GM12878 (cell line): ENCODE measurements at places on chromosomes 7 and 10. TPM values are rescaled to one million over a fixed set of nuclear protein-coding genes. Genes with fewer than 3 reads are reported as not detected.
A peak's percentile ranks its signal among the peaks of the same experiment; 100 is the strongest.

DNA sequence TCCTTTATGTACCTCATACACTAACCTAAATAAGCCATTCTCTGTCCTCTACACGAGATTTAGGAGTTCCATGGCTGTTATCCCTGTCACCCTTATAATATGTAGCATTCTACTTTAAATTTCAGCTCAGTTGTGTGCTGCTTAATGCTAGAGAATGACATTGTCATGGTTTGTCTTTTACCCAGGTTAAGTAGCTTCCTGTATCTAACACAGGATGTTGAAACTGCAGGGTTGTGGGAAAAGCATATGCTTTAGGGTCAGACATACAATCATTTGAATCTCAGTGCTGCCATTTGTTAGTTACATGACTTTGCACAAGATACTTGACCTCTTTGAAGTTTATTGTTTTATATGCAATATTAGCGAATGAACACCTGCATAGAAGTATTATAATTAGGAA is 235.1 kb upstream of the CACNA2D1 start:
- no peak for DNase-seq

- no peak for DNase-seq
Observed at GRCh38 chr10:98138031-98138430, 3.6 kb downstream of the R3HCC1L start.

GRCh38 chr7:8037151-8037550 is 68.6 kb downstream of the GLCCI1 start:
- DNase-seq, result no peak

GRCh38 chr10:73653701-73654100 is 2.1 kb downstream of the SYNPO2L start:
- no peak for DNase-seq

DNA sequence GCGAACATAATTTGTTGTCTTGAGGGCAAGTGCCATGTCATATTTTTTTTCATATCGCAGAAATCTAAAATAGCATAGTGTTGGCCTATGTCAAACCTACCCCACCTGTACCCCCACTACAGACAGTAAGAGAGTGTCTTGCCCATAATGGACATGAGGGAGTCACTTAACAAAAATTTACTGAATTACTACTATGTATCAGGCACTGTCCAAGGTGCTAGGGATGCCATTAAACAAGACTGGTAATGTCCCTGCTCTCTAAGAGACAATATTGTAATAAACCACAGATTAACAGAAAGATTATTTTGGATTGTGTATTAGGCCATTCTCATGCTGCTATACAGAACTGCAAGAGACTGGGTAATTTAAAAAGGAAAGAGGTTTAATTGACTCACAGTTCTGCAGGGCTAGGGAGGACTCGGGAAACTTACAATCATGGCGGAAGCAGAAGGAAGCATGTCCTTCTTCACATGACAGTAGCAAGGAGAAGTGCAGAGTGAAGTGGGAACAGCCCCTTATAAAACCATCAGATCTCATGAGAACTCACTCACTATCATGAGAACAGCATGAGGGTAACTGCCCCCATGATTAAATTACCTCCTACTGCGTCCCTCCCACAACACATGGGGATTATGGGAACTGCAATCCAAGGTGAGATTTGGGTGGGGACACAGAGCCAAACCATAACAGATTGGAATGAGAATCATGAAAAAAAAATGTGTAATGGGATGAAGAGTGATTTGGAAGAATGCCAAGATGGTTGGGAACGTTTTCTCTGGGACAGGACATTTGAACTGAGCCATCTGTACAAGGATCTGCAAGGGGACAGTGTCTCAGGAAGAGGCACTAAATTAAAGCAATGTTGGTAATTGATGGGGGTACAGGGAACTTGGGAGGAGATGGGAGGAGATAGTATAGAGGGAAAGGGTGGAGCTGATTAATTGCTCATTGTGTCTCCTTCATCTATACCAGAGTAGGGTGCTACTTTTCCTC is 108.5 kb downstream of the FAM107B start:
- no peak for DNase-seq

DNA sequence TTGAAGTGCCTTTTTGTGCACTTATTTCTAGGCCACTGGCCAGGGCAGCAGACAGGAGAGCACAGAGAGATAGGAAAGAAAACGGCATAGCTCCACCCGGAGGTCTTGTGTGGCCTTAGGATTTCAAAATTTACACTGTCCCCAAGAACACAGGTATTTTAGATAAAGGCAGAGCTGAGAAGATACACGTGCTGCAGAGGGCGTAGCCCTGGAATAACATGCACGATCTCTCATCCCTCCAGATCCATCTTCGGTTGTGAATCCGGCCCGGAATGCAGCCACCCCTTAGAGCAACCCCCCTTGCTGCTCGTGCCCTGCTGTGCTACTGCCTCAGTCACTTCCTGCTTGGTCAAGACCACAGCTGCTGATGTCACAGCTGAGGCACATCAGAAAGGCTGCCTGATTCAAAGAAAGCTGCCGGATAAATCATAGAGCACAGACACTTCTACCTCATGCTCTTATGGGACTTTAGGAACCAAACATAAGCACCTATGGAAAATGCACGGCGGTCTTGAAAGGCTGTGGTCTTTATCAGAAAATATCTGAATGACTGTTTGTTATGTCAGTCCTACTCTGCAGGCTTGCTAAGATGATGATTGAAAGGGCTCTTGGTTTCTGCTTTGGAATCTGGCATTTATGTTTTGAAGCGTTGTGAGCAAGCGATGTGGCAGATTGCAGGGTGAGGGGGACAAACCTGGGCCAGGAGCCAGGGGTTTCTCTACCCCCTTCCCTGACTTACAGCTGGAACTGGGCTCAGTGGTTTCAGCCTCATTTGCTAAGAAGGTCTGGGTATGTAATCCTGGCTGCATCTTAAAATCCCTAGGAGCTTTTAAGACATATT is 152.0 kb downstream of the SVIL start:
- no peak for DNase-seq

DNA sequence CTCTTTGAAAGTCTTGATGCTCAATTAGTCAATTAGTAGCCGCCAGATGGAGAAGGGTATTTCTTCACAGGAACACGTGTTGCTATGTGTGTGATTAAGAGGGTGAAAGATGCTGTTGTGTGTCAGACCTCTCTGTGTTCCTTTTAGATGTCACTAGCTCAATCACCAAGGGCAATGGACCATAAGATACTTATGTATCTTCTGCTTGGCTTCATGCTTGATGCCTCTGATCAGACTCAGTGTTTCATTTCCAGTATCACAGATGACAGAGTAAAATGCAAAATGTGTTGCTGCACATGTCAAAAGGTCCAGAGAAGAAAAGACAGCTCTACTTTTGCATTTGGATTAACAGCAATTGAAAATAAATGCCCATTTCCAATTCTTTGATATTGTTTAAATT is 865.9 kb downstream of the CNTNAP2 start:
- no peak for DNase-seq

- DNase-seq, result no peak
Observed at GRCh38 chr7:155219947-155220769, 77.5 kb upstream of the INSIG1 start.

- DNase-seq, result no peak
Observed at GRCh38 chr10:31962826-31963588, 34.4 kb upstream of the ARHGAP12 start.

- no peak for DNase-seq
Observed at GRCh38 chr10:35388197-35388596, 51.9 kb downstream of the CCNY start.

- no peak for DNase-seq
Observed at GRCh38 chr10:4719036-4719435, 107.0 kb upstream of the AKR1E2 start.

DNA sequence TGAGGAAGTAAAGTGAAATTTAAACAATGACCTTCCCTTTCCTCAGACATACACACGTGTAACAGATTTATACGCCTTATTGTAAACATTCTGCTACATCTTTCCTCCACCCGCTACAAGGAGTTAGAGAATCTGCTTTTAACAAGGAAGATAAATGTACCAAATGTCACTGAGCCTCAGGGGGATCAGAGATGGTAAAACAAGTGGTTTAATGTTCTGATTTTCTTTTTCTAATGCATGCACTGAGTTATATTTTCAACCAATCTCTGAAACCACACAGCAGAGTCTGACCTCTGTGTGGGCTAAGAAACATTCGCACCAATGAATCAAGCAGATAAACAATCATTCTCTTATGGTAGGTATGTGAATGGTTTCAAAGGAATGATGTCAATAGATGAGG is 599.5 kb downstream of the ARL4A start:
- DNase-seq, result no peak

- DNase-seq, result no peak
Observed at GRCh38 chr7:131244259-131244852, 83.3 kb upstream of the MKLN1 start.

- DNase-seq, result no peak
Observed at GRCh38 chr10:78062296-78062695, 28.6 kb downstream of the RPS24 start.

DNA sequence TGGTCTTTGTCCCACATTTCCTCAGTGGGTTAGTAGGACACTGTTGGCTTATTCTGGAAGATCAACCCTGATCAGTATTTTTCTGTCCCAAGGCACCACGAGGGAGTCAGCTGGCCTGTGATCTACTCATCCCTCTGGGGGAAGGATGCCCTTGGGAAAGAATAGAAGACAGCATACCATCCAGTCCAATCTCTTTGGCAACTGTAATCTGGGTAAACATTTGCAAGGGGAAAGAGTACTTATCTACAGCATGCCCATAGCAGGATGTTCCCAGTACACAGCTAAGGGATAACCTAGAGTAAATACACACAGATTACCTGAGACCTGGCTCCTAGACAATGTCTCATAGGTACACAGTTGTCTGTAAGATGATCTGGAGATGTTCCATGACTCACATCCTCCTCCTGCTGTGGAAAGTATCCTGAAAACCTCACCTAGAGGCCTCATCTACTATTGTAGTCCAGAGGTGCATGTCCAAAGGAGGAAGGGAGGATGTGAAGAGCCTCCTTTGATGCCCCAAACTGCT is 134.3 kb upstream of the VWC2 start:
- DNase-seq, result no peak

GRCh38 chr10:97788552-97789442 is 17.0 kb upstream of the SFRP5 start:
- DNase-seq, result no peak

DNA sequence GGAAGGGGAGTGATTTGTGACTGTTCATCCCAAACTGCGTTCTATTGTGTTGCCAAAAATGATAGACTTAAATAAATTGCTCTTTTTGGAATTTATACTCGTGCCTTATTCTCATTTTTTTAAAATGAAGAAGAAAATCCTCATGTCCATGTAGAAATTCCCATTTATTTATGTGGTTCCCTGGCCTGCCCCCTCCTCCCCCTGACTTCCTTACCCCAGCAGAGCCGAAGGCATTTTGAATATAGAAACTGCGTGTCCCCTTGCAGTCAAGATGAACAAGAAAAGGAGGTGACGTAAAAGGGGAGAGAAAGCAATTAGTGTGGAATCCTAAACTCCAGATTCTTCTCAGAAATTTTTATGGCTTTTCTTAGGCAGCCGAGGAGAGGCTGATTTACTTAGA is 126.1 kb downstream of the FAM204A start:
- no peak for DNase-seq

DNA sequence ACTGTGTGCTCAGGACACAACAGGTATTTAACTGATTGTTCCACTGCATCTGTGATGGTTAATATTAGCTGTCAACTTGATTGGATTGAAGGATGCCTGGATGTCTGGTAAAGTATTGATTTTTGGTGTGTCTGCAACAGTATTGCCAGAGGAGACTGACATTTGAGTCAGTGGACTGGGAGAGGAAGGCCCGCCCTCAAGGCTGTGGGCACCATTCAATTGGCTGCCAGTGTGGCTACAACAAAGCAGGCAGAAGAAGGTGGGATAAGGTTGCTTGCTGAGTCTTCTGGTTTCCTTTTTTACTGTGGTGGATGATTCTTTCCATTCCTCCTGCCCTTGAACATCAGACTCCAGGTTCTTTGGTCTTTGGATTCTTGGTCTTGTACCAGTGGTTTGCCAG is 137.1 kb upstream of the FAM13C start:
- no peak for DNase-seq

GRCh38 chr7:127514499-127514898 is 70.9 kb downstream of the GCC1 start:
- no peak for DNase-seq

DNA sequence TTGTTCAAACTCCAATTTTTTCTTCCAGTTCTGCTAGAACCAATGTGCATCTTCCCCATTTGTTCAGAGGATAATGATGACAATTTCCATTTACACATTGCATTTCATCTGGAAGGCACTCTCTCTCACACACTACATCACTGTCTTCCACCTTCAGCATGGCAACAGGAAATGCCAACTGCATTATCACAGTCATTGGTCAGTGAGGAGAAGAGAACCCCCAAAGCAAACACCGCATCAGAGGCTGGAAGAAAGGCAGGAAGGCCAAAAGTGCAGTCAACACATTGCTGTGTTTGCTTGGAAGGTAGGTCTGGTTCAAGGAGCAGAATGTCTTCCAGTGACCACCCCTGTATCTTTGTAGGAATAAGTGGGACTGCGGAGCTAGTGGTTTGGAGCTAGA is 192.2 kb upstream of the RHOBTB1 start:
- no peak for DNase-seq

GRCh38 chr7:130047831-130048230 is 3.3 kb downstream of the ZC3HC1 start:
- no peak for DNase-seq

GRCh38 chr10:118595064-118595420 is 406 bp downstream of the PRLHR start:
- DNase-seq, result no peak

- no peak for DNase-seq
Observed at GRCh38 chr7:78279032-78279431, 480.5 kb downstream of the PHTF2 start.

- DNase-seq, result no peak
Observed at GRCh38 chr10:35316218-35316967, 19.9 kb upstream of the CCNY start.

DNA sequence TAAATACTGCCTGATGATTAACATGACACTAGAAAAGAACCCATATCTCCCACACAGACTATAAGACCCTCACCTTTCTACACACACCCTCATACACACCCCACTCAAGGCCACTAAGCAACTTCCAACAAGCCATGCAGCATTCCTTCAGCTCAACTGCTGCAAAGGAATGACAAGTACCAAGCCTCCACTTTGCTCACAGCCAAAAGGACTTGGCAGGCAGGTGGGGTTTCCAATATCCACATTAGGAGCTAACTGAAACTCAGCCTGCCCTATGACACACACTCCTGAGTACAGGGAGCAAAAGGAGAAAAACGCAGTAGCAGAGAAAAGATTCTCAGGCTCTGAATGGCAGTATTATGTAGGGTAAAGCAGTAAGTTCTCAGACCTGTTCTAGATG is 13.4 kb downstream of the USP54 start:
- no peak for DNase-seq

- peak; percentile 15 for DNase-seq
Observed at GRCh38 chr7:139875821-139876241, 46.8 kb downstream of the TBXAS1 start.

Gene TAS2R3
- polyA plus RNA-seq, result not detected in 2 replicates

Gene ASIC3
- polyA plus RNA-seq, result 0.24 and 0.28 TPM in 2 replicates

Gene TMEM176A
- not detected in 2 replicates for polyA plus RNA-seq

Gene PGAM2
- not detected in 2 replicates for polyA plus RNA-seq

Gene MICALL2
- polyA plus RNA-seq, result 0.39 and 0.67 TPM in 2 replicates

Gene CLDN3
- not detected in 2 replicates for polyA plus RNA-seq

Gene TRIL
- polyA plus RNA-seq, result not detected in 2 replicates

Gene PTPN20
- 0.12 TPM in 1 of 2 replicates, not detected in the other for polyA plus RNA-seq

Gene SUN3
- polyA plus RNA-seq, result not detected in 2 replicates

Gene DPCD
- 31.1 and 34.2 TPM in 2 replicates for polyA plus RNA-seq

Gene CTTNBP2
- polyA plus RNA-seq, result not detected in 2 replicates

Gene PILRA
- polyA plus RNA-seq, result 6.8 and 7.2 TPM in 2 replicates

Gene PITX3
- not detected in 2 replicates for polyA plus RNA-seq
